ENCODE measurements at places on chromosomes 12 and 14. TPM values are rescaled to one million over a fixed set of nuclear protein-coding genes. Genes with fewer than 3 reads are reported as not detected.

The KCNA5 gene
- not detected for total RNA-seq

The EP400 gene
- total RNA-seq: 20.2 TPM

The TC2N gene
- 0.26 TPM for total RNA-seq

The SMARCC2 gene
- total RNA-seq: 57.7 TPM

The SLC25A47 gene
- 0.07 TPM for total RNA-seq

The TSPAN9 gene
- total RNA-seq: 63.0 TPM

The SERPINA1 gene
- not detected for total RNA-seq

The B4GALNT3 gene
- total RNA-seq: 0.13 TPM

The SERPINA3 gene
- 9.7 TPM for total RNA-seq

The CD4 gene
- 0.26 TPM for total RNA-seq

The KIF5A gene
- 2.1 TPM for total RNA-seq

The DNAJC22 gene
- total RNA-seq: 2.1 TPM

The CYP46A1 gene
- total RNA-seq: 0.33 TPM

Measured in smooth muscle cell of the pulmonary artery (primary cell).